Activated T-helper 1 cell treated with anti-CD3 and anti-CD28 coated beads, Interleukin-12 subunit alpha, Interleukin-12 subunit beta, Interleukin-2, Interleukin-4 antibody, amounts not matched to agents 30 ng/mL and 10 ng/mL and 1 ng/mL, durations not matched to agents 14 hours and 24 hours and 36 hours (primary cell): ENCODE measurements at places on chromosomes 7 and 10. TPM values are rescaled to one million over a fixed set of nuclear protein-coding genes. Genes with fewer than 3 reads are reported as not detected.

DNA sequence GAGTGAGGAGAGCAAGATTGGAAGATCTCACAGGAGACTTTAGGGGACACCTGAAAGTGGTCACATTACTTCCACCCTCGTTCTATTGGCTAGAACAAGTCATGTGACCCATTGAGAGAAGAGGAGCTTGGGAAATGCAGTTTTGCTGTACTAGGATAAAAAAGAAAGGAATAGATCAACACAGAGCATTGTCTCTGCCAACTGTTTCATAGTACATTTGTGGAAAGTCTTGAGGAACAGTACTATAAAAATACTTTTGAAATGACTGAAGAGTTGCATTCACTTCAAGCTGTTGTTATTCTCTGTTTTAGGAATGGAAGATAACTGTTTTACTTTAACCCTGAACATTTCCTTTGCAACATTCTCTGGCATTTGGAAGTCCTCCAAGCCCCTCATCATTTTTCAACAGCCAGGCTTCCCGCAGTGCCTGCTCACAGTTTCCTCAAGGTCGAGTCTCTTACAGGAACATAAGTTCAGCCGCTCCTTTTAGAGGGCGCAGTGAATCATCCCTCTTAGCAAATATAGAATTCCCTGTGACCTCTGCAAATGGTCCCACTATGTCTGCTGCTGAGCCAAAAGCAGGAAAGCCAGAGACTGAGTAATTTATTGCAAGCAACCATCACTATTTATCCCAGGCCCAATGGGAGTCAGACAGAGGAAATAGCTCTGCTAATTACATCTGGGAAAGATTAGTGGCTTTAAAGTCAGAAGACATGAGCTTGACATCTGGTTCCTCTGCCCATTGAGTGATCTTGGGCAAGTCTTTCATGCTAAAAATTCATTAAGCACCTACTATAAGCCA lies 40.7 kb downstream of the MRPL32 start:
- no peaks in the 10 kb centered on the region for H3K27me3 ChIP-seq
- H3K27ac ChIP-seq: no peak overlapping the region
- no peak for DNase-seq
- no peak overlapping the region for H3K4me3 ChIP-seq
- H3K36me3 ChIP-seq: peaks cover 1% of the 10 kb centered on the region

- no peak overlapping the region for H3K4me3 ChIP-seq
- H3K4me1 ChIP-seq: peaks cover 19% of the 10 kb centered on the region
- no peak for DNase-seq
- H3K27me3 ChIP-seq: no peaks in the 10 kb centered on the region
- H3K36me3 ChIP-seq: no peaks in the 10 kb centered on the region
These were observed 77.5 kb upstream of the CUX1 start for GRCh38 chr7:101739775-101740398.

DNA sequence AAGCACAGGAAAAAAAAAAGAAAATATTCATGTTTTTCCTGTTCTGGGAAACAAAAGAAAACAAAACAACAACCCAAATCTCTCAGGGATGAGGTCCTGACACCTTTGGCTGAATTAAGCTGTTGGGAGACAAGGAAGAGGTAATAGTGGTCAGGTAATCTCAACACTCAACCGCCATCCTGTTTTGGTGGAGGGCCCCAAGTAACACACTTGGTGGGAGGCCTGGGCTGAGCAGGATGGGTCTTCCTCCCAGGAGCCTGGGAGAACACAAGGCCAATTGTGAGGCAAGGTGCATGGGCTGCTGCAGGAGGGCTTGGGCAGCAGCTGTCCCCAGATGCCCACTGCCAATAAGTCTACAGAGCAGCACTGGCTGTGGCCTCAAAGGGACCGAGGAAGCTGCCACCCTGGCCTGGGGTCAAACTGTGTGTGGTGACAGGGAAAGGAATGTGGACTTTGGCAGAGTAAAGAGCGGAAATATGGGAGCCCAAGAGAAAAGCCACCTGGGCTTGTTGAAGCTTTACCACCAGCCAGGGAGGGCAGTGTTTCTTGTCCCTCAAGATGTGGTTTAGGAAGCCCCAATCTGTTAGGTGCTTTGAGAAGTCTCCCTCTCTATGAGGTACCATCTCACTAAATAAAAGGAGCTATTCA lies 93.5 kb upstream of the SLC25A13 start:
- no peaks in the 10 kb centered on the region for H3K36me3 ChIP-seq
- no peaks in the 10 kb centered on the region for H3K4me1 ChIP-seq
- H3K27ac ChIP-seq: no peak overlapping the region
- H3K4me3 ChIP-seq: no peak overlapping the region
- DNase-seq: no peak

DNA sequence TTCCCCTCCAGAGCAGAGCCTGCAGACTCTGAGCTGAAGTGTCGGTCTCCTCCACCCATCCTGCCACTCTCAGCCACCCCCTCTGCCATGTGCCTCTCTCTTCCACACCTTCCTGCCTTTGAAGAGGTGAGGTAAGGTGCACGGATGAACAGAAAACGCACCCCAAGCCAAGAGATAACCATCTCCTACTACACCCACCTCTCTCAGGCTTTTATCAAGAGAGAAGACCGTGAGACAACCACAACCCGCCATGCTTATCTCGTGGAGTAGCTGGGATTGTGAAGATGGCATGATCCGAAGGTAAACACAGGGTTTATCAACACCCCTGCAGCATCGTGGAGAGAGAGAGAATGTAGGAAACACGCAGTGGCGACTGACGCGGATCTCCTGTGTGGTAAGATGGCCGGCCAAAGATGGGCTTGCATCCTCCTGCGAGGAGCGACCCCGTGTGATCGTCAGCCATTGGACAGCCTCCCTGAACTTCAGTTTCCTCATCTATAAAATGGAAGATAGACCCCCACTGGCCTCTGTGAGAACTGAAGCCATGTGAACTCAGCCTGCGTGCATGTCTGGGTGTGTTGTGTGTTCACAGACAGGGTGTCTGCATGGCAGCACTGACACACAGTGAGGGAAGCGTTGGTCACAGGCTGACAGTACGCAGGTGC lies 219.0 kb downstream of the DIP2C start:
- H3K27me3 ChIP-seq: peaks cover 8% of the 10 kb centered on the region
- H3K4me3 ChIP-seq: peak overlapping the region; percentile 35
- no peak overlapping the region for H3K27ac ChIP-seq
- DNase-seq: no peak

DNA sequence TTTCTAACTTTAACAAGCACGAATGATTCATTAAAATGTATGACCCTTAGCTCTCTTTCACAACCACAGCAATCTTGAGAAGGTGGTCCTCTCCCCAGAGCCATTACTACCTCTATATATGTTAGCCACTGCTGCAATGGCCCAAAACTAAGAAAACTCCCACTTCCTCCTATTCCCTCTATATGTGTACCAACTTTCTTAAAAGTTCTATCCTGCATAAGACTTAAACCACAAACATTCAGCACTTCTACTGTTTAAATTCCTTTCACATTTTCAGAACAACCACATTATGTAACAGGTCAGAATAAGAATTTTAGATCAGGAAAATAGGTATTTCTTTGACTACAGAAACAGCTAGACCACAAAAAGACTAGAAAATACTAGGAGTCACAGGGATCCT lies 36.2 kb downstream of the WASL start:
- peaks cover 13% of the 10 kb centered on the region for H3K36me3 ChIP-seq
- no peak for DNase-seq
- peak overlapping the region; percentile 9 for H3K27ac ChIP-seq
- no peaks in the 10 kb centered on the region for H3K27me3 ChIP-seq

DNA sequence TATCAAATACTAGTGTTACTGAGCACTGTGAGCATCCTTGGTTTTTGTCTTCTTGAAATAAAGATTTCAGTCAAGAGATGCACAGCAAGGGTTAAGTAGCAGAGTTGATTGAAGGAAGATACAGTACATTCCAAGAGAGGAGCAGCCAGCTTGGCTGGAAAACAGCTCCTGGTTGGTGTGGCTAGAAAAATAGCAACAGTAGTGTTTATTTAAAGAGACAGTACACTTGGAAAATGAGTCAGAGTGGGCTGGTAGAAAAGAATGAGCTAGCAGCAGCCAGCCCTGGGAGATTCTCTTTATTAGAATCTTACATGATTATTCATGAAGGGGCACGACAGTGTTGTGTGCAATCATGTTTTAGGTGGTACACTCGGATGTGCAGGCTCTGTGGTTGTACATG lies 1016.4 kb upstream of the SORCS1 start:
- no peaks in the 10 kb centered on the region for H3K36me3 ChIP-seq
- H3K4me3 ChIP-seq: no peak overlapping the region
- no peak overlapping the region for H3K27ac ChIP-seq
- no peak for DNase-seq
- H3K4me1 ChIP-seq: no peaks in the 10 kb centered on the region

DNA sequence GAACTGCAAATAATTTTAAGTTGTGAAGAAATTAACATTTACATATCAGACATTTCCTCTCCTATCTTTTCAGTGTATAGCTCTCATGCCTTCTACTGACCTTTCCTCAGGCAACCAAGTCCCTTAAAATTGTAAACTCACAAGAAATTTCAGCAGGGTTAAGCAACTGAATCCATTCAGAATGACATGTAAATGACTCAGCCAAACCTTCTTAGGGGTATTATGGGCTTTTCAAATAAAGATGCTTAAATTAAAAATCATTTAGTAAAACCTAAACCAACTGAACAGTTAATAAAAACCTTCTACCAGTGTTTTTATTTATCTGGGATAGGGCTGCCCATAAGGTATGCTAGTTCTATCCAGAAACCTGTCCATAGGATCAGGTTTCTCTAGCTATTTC lies 20.7 kb downstream of the WAPL start:
- DNase-seq: no peak
- H3K4me1 ChIP-seq: peaks cover 44% of the 10 kb centered on the region
- no peak overlapping the region for H3K27ac ChIP-seq
- peaks cover 29% of the 10 kb centered on the region for H3K36me3 ChIP-seq
- H3K27me3 ChIP-seq: no peaks in the 10 kb centered on the region
- no peak overlapping the region for H3K4me3 ChIP-seq

DNA sequence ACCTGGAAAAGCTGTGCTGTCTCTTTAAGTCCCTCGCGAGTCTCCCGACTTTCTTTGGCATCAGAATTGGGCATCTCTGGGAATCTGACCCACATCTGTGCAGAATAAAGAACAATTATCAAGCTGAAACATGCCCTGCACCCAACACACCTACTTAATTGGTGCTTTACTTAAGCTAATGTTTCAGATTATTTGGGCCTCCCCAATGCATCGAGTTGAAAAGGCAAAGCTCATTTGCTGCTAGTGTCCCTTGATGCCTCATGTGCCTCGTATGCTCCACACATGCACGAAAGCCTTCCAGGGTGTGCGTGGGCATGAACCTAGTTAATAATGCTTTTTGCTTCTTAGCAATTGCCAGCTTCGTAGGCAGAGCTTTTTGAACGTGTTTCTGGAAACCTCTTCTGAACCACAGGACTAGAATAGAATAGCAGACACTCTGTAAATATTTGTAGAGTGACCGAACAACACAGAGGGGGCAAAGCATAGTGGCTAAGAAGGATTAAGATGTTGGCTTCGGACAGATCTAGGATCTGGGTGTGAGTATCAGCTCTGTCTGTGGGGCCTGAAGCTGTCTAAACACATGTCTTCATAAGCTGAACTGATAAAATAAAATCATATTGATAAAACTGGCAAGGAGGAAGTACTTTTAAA lies 26.7 kb upstream of the FGFR2 start:
- H3K27me3 ChIP-seq: no peaks in the 10 kb centered on the region
- DNase-seq: no peak
- no peak overlapping the region for H3K4me3 ChIP-seq
- no peaks in the 10 kb centered on the region for H3K4me1 ChIP-seq
- no peaks in the 10 kb centered on the region for H3K36me3 ChIP-seq
- H3K27ac ChIP-seq: no peak overlapping the region

GRCh38 chr10:131439705-131440104 lies 128.2 kb upstream of the TCERG1L start:
- H3K4me3 ChIP-seq: no peak overlapping the region
- no peaks in the 10 kb centered on the region for H3K36me3 ChIP-seq
- H3K27ac ChIP-seq: no peak overlapping the region
- no peaks in the 10 kb centered on the region for H3K27me3 ChIP-seq
- no peaks in the 10 kb centered on the region for H3K4me1 ChIP-seq

DNA sequence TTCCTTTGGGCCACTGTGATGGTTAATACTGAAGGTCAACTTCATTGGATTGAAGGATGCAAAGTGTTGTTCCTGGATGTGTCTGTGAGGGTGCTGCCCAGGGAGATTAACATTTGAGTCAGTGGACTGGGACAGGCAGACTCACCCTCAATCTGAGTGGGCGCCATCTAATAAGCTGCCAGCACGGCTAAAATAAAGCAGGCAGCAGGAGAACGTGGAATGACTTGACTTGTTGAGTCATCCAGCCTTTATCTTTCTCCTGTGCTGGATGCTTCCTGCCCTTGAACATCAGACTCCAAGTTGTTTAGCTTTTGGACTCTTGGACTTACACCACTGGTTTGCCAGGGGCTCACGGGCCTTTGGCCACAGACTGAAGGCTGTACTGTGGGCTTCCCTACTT lies 1046.9 kb downstream of the TYW1 start:
- H3K27me3 ChIP-seq: no peaks in the 10 kb centered on the region
- H3K4me1 ChIP-seq: no peaks in the 10 kb centered on the region
- H3K36me3 ChIP-seq: no peaks in the 10 kb centered on the region
- DNase-seq: no peak

DNA sequence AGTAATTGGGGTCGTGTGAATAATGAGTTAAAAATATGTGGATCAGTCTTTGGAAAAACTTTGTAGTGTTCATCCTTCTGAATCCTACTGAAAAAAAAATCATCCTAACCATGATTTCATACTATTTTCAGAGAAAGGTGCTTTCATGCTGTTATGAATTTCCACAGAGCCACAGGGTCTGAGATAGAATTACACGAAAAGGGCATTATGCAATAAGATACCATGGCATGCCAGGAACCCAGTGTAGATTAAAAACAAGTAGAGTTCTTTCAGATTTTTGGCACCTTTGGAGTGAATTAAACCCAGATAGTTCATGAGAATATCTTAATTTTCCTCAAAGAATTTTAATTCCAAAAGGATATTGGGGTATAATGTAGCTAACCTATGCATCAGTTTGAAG lies 47.5 kb upstream of the AGMO start:
- no peak for DNase-seq
- H3K4me3 ChIP-seq: no peak overlapping the region
- no peak overlapping the region for H3K27ac ChIP-seq

DNA sequence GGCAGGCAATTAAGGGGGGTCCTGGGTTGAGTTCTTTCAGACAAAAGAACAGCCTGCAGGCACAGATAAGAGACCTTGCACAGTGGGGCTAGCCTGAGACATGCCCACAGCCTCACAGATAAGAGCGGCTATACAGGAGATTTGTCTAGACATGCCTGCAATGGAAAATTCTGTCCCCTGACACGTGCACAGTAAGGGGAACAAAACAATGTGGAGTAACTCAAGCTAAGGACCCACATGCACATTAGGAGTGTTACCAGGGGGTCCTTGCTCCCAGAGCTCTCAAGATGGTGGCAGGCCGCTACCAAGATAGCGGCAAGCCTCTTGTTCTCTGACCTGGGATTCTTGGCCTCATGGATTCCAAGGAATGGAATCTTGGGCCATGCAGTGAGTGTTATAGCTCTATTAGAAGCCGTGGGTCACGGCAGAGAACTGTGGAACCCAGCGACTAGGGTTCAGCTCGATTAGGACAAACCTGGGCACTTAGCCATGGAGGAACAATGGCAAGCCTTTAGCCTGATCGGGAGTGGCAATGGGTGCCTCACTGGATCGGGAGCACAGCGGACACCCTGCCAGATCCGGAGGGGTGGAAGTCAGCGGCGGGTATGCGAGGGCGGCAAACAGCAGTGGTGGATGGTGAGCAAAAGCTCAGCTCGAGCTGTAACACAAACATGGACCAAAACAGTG lies 196.9 kb downstream of the CCSER2 start:
- H3K4me3 ChIP-seq: no peak overlapping the region
- DNase-seq: no peak
- peaks cover 2% of the 10 kb centered on the region for H3K36me3 ChIP-seq

The TDRD1 gene
- 0.10 and 0.13 TPM in 2 replicates for total RNA-seq

The CCAR1 gene
- 102 and 106 TPM in 2 replicates for total RNA-seq

The NKX2-3 gene
- not detected in 2 replicates for total RNA-seq

The STEAP4 gene
- total RNA-seq: 0.99 and 1.1 TPM in 2 replicates
